Activated CD4-positive, CD25-positive, alpha-beta regulatory T cell treated with anti-CD3 and anti-CD28 coated beads, Interleukin-2, amount 50 U/mL, for 72 hours (primary cell): ENCODE measurements at places on chromosomes 1 and 21.

DNA sequence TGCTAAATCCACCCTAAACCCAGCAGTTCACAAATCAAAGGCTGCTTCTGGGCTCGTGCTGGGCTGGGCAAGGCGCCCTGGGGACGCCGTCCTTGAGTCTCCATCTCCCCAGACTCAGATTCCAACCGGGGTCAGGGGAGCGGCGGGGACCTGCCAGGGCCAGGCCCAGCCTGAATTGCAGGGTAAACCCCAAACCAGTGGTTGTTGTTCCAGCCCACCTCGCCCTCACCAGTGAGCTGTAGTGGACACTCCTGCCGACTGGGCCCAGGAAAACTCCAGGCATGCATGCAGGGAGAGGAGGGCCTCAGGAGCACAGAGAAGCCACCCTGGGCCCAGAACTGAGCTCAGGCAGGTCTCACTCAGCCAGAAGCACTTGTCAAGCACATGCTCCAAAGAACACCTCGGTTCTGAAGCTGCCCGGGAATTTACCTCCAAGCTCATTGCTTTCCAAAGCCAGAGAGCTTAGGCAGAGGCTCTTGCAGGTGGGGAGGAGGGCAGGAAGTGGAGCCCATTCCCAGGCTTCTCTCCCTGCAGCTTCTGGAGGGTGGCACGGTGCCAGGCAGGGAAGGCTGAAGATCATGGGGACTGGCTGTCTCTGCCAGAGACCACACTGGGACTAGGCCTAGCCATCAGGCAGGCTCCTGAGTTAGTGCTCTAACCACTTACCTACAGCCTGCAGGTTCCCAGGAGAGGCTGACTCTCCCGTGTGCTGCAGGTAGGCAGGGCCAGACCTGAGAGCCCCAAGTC lies 437.0 kb downstream of the MATN1 start:
- DNase-seq, result no peak

- no peak for DNase-seq
These were observed 138.1 kb upstream of the ADAMTS5 start for GRCh38 chr21:27104846-27105431.

- no peak for DNase-seq
These were observed 22.0 kb downstream of the PRKCZ start for GRCh38 chr1:2072109-2072806.

GRCh38 chr1:233777566-233777965 lies 126.9 kb upstream of the SLC35F3 start:
- no peak for DNase-seq

GRCh38 chr1:39016604-39017171 lies 9.5 kb upstream of the NDUFS5 start:
- DNase-seq, result no peak

DNA sequence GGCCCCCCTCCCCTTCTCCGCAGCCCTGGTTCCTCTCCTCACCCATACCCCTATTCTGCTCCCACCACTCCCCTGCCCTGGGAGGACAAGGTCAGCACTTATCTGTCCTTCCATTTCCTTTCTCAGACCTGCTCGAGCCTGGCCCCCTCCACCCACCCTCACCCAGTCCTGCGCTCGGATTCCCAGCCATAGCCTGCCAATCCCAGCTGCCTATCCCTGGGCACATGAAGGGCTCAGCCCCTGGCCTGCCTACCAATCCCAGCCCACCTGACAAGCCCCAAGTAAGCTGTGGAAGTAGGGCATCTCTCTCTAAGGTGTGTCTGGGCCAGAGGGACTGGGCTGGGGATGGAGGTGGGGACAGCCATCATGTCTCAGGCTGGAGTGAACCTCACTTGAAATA lies 5.4 kb downstream of the BLACAT1 start:
- DNase-seq, result no peak

DNA sequence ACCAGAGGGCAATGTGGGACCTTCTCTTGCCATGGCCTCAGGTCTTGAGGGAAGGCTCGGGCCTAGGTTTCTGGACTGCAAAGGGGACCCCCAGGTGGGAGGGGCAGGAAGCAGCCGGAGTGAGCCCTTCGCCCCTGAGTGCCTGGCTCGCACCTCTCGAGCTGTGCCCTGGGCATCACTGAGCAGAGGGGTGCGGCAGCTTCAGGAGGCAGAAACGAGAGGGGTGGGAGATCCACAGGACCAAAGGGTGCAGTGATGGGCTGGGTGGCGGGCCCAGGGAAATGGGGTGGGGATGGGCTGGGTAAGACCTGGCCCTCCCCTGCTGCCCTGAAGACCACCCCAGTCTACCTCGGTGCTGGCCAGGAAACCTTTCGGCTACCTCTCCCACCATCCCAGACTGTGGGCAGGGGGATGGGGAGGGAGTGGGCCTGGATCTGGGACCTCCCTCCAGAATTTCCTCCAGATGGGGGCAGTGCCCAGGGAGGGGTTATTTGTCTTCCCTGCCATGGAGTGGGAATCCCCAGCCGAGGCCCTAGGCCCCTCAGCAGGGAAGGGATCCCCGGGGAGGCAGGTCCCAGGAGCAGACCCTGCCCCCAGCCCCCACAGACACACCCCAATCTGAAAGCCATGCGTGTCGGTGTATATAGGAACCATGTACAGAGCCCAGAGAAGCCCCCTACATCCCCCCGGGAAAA lies 21.3 kb downstream of the A3GALT2 start:
- no peak for DNase-seq

DNA sequence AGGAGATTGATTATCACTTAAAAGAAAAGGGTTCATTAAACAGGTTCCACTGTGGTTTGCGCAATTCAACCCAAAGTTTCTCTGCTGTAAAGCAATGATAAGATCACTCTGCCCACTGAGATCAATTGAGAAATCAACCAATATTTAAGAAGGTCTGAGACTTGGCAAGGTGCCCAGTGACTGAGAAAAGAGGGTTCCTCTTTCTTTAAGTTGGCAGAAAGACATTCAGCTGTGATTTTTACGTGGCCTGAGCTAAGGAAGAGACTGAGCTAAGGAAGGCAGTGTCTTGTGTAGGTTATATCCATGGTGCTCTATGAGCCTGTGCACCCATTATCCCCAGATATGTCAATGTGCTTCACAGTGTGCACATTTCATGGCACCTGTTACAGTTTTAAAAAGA lies 344.1 kb downstream of the DISC1 start:
- DNase-seq, result no peak

DNA sequence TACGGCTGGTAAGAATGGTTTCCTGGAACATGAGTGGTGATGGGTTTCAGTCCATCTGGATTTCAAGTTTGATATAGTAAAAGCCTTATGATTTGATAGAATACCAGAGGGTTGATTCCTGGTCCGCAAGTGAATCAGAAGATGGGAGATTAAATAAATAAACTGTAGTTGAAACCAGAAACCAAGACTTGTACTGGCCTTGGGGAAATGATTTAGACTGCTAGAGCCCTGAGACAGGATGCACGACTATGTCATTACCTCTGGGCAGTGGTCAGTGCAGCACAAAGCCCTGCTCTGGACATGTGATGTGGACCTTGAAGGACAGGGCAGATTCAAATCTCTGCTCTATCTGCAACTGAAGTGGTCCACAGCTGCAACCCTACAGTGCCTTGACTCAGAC lies 15.6 kb upstream of the FMOD start:
- DNase-seq, result no peak

GRCh38 chr1:85911742-85912141 lies 203.5 kb upstream of the ZNHIT6 start:
- no peak for DNase-seq

DNA sequence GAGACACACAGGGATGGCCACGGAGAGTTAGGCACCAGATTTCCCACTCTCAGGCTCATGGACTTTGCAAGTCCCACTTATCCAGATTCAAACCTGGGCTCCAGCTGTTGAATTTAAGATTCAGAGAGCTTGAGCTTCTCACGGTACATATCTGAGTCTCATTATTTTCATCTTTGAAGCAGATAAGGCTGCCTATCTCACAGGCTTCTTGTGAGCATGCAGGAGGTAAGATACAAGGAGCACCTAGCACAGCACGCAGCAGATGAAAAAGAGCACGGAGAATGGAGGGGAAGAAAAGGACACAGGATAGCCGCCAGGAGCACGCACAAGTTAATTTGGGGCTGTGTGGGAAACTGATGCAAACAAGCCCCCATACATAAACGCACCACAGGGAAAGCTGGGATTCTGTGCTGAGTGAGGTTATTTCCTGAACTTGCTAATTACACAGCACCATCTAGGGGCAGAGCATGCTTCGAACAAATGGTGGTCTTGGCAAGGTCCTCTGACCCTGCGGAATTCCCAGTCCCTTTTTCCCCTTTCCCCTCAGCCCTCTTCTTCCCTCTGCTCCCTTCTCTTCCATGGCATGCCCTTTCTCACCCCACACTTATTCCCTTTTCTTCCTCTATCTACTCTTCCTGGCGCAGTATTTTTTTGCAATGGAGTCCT lies 134.7 kb upstream of the VANGL1 start:
- DNase-seq, result no peak

GRCh38 chr21:25314247-25314646 lies 293.0 kb downstream of the MRPL39 start:
- no peak for DNase-seq

DNA sequence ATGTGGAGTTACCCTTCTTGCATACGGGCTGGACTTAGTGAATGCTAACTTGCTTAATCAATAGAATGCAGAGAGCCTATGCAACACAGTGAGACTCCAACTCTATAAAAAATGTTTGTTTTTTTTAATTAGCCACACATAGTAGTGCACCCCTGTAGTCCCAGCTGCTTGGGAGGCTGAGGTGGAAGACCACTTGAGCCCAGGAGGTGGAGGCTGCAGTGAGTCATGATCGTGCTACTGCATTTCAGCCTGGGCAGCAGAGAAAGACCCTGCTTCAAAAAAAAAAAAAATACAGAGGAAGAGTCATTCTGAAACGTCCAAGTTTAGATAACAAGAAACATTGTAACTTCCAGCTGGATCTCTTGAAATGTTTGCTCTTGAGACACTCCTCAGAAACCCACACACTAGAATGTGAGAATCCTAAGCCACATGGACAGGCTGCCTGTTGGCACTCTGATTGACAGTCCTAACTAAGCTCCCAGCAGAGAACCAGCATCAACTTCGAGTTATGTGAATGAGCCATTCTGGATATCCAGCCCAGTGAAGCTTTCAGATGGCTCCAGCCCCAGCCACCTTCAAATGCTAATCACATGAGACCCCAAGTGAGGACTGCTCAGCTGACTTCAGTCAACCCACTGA lies 20.0 kb upstream of the CAP1 start:
- no peak for DNase-seq

- no peak for DNase-seq
These were observed 19.6 kb downstream of the CCDC17 start for GRCh38 chr1:45604239-45604638.

- no peak for DNase-seq
These were observed 371.3 kb downstream of the VAV3 start for GRCh38 chr1:107593501-107594209.

DNA sequence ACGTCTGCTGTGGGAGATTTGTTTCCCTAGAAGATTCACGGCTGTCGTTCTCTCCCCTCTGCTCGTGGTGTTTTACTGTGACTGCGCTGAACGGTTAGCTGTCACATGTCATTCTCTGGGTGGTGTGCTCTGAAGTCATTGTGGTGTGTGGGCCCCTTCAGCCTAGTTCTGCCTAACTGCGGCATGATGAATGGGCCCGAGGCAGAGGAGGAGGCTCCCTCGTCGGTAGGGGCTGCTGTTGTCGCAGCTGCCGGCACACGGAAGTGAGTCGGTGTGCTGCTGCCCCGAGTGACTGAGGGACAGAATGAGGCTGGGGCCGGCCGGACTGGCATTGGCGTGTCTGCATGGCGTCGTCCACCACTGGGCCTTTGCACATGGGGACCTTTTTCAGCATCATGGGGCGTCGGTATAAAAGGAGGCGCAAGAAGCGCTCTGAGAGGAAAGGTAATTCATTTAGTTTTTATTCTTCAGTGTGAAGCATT lies 77.9 kb downstream of the ADARB1 start:
- DNase-seq, result peak; percentile 52
